PC-9 (cell line): ENCODE measurements at places on chromosomes 7 and 10. TPM values are rescaled to one million over a fixed set of nuclear protein-coding genes. Genes with fewer than 3 reads are reported as not detected.

GRCh38 chr10:30445711-30446110 lies 11.7 kb downstream of the MAP3K8 start:
- no peak for DNase-seq

GRCh38 chr10:110724116-110724921 lies 80.2 kb downstream of the RBM20 start:
- DNase-seq = no peak

- DNase-seq = no peak
Measured at GRCh38 chr7:25886387-25887240, 265.4 kb upstream of the NFE2L3 start.

The FFAR4 gene
- total RNA-seq = 0.25 TPM in 1 of 2 replicates, not detected in the other

- DNase-seq = no peak
Measured at GRCh38 chr10:4488904-4489303, 337.1 kb upstream of the AKR1E2 start.
